Memory B cell (primary cell): ENCODE measurements at places on chromosomes 3 and 15.

GRCh38 chr15:96338766-96339618 lies 8.5 kb downstream of the NR2F2 start:
- DNase-seq = no peak

GRCh38 chr3:23547905-23548650 lies 257.7 kb upstream of the UBE2E1 start:
- no peak for DNase-seq

- no peak for DNase-seq
Observed at GRCh38 chr3:115706311-115706829, 83.1 kb downstream of the GAP43 start.

DNA sequence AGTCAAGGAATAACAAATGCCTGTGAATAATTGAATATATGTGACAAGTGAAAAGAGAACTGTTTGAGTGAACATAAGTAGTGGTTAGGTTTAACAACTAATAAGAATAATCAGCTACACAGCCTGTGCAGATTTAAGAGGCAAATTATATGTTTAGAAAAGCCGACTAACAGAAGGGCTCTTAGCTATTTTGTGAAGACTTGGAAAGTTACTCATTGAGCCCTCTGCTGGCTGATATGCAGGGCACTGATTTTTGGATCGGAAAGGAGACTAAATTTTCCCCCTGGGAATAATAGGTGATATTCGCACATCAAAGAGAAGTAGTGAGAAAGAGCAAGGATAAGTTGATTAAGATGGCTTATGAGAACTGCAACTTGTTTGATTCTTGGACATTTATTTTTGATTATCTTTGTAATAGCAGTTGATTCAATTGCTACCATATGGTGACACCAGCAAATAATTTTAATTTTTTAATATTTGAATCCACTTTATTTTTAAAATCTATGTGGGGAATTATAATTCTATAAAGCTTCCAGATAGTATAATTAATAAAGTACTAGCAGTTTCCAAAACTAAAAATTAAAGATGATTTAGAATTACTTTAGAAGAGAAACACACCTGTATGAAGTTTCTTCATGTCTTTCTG lies 156.2 kb downstream of the NLGN1 start:
- no peak for DNase-seq

DNA sequence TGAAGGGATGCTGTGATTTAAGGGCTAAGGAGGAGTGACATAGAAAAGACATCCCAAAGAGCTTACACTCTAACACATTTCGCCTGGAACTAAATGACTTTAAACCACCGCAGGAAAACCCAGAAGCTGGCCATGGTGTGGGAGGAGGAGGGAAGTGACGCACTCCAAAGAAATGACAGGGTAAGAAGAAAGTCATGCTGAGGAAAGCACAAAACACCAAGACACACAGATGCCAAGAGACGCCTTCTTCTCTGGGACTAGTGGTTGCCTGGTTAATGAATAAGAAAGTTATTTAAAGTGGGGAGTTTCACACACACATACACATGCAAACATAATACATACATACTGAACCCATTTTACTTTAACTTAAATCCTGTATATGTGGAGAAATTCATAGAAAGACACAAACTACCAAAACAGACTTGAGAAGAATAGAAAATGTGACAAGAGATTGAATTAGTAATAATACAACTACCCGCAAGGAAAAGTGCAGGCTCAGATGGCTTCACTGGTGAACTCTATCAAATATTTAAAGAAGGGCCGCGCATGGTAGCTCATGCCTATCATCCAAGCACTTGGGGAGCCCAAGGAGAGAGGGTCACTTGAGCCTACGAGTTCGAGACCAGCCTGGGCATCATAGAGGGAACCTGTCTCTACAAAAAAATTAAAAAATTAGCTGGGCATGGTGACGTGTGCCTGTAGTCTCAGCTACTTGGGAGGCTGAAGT lies 125.5 kb downstream of the NSMCE3 start:
- DNase-seq = no peak

GRCh38 chr3:57112206-57112605 lies 51.7 kb downstream of the SPATA12 start:
- DNase-seq = no peak

DNA sequence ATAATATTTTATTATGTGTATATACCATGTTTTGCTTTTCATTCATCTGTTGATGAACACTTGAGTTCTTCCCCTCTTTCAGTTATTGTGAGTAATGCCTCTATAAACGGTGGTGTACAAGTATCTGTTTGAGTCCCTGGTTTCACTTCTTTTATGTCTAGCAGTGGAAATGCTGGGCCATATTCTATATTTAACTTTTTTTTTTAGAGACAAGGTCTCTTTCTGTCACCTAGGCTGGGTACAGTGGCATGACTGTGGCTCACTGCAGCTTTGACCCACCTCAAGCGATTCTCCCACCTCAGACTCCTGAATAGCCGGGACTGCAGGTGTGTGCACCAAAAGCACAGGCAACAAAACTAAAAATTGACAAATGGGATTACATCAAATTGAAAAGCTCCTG lies 19.9 kb downstream of the GOLM2 start:
- DNase-seq = no peak

GRCh38 chr15:35909414-35909813 lies 363.4 kb upstream of the DPH6 start:
- no peak for DNase-seq

DNA sequence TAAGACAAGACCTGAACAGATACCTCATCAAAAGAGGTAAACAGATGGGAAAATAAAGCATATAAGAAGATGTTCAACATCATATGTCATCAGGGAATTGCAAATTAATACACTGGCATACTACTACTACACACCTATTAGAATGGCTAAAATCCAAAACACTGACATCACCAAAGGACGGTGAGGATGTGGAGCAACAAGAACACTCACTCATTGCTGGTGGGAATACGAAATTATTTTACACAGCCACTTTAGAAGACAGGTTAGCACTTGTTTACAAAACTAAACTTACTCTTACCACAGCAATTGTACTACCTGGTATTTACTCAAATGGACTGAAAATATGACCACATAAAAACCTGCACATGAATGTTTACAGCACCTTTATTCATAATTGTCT lies 119.6 kb downstream of the GSK3B start:
- DNase-seq = no peak

- no peak for DNase-seq
Observed at GRCh38 chr15:92492551-92493115, 99.0 kb downstream of the ST8SIA2 start.

- DNase-seq = no peak
Observed at GRCh38 chr3:131109156-131109555, 82.5 kb downstream of the NEK11 start.

DNA sequence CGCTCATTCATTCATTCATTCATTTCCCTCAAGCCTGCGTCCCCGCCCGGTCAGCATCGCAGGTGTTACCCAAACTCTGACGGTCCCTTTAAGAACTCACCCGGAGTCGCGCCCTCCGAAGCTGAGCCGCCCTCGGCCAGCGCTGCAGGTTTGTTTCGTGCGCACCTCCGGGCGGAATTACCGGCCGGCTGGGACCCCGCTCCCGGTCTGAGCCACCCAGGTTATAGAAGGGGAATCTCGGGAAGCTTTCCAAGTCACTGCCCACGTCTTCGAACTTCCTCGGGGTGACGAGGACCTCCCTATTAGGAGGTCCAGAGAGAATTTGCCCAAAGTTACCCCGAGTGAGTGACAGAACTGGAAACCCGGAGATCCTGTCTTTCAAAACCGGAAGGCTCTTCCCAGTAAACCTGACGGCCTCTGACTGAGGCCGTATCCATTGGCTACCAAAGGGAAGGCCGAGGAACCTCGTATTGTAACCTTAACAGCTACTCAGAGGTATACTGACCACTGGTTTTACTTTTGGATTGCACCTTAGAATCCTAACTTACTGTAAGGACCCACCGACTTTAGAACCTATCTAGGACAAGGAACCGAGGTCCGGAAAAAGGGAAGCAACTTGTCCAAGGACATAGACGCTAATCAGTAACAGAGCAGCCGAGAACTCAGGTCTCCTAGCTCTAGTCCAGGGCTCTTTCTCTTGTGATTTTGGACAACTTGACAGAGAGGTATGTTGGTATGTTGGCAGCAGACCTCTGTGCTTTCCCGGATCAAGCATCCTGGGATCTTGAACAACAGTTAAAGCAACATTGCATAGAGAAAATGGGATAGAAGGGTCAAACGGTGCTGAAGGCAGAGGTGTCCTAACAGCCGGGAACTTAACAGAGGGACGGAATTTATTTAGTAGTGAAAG lies 788 bp upstream of the DLG1 start:
- peak; percentile 31 for DNase-seq

GRCh38 chr3:66038726-66039589 lies at the start of gene MAGI1:
Gene MAGI1, minus strand, starts transcription at chr3:66038918. Its CDS starts 610 bp downstream, at chr3:66038308.
- no peak for DNase-seq

DNA sequence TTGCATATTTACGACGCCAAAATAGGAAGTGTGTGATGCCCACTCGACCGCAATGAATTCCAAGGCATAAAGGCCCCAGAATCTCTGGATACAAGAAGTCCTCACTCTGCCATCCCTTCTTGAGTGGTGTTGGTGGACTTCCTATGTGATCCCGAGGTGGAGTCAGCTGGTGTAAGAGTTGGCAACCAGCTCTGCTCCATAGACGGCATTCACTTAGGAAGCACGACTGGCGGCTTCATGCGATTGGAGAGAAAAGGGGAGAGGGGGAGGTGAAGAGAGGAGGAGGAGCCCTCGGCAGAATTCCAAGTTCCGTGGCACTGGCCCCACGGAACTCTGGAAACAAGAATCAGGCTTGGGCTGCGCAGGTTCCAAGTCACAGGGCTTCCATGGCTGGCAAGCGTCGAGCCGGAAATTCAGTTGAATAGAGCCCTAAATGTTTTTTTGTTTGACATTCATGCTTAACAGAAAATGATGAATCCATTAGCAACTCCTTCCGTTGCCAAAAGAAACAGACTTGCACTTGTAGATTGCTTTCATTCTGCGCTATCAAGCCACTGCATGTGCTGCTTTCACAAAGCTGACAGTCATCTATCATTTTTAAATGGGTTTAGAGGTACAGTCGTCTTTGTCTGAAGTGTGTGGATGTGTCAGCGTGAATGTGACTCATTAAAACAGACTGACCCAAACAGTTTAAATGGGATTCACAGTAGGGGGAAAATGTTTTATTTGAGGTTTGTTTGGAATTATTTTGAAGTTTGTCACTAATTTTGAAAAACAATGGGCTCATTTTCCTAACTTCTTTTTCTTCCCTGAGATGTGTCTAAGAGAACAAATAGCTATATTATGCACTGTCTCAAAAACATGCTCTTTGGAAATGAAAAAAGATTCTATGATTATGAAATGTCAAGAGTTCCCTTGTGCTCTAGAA lies 428.3 kb upstream of the ATP11B start:
- DNase-seq = no peak

DNA sequence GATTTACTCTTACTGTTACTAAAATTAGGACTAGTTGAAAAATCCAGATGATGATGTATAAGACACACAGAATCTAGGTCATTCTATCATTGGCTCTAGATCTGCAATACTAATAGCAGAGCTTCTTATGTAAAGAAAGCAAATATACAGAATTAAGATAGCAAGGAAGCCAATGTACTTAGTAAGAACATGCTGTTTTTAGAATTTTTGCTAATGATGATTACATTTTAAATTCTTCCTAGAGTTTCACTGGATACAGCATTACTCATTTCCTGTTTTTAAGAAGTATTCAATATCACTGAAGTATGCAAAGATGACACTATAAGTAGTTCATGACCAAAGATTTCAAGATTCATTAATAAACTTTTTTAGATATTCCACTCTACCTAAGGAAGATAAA lies 60.7 kb downstream of the CFAP20DC start:
- no peak for DNase-seq

DNA sequence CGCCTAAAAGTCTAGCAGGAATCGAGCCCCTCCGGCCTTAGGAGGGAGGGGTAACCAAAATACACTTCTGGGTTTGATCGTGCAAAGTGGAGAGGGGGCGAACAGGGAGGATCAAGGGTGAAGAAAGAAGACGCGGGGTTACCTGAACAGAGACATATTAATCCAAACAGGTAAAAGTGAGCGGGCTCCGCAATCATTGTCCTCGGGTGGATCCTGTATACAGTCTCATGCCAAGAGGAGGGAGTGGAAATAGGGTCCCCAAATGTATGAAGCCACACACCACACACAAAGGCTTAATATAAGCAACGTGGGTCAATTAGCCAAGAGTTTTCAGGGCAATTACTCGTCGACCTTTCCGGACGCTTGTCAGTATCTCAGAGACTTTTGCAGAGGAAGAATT lies 749.5 kb downstream of the ROBO1 start:
- no peak for DNase-seq

- DNase-seq = no peak
Observed at GRCh38 chr3:10286133-10286524, 6.6 kb downstream of the GHRL start.

DNA sequence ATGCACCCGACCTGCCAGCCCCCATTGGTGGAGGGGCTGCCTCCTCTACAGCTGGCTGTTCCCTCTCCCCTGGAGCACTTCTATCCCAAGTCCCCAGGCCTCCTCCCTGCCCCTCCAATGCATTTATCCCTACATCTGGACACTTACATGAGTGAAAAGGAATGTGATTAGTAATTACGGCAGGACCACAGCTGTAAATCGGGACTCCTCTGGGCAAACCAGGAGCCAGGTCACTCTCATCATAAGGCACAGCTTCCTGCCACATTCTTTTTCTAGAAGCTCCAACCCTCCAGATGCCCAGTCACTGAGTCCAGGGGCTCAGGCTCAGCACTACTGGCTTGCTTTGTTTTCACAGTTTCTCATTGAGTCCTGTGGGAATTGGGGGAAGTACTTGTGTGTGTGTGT lies 54.3 kb downstream of the IL20RB start:
- no peak for DNase-seq

- DNase-seq = no peak
Observed at GRCh38 chr3:13031621-13032020, 41.6 kb downstream of the IQSEC1 start.

GRCh38 chr3:182913889-182914288 lies 66.4 kb downstream of the DCUN1D1 start:
- DNase-seq = no peak

DNA sequence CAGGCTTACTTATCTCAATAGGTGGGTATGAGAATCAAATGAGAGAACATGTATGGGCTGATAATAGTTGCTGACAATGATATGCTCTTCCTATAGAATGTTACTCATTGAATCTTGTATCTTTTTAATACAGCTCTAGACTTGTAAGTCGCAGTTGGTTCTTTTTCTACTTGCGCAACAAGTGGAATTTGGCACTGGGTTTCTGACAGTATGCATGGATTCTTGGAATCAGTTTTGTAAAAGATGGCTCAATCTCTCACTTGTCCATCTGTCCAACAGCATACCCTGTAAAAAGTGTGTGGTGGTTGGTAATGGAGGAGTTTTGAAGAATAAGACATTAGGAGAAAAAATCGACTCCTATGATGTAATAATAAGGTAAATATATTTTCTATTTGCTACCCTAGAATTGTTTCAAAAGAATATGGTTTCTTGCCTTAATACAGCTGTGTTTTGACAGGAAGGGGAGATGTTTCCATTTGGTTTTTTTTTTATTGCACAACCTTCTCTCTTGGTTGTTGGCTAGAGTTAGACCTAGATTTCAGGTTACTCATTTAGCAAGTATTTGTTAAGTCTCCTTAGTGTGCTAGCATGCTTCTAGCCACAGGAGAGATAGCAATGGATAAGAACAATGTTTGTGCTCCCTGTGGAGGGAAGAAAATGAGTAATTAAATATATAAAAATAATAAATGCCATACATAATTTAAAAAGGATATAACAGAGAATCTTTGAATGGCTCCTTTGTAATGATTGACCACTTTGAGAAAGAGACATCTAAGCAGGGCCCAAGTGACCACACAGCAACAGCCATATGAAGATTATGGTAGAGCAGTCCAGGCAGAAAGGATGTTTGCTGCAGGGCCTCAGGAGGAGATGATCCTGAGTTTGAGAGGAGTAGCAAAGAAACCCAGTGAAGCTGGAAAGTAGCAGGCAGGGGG lies 21.8 kb downstream of the ST3GAL6 start:
- DNase-seq = no peak
